ENCODE measurements at places on chromosomes 16 and 17.

DNA sequence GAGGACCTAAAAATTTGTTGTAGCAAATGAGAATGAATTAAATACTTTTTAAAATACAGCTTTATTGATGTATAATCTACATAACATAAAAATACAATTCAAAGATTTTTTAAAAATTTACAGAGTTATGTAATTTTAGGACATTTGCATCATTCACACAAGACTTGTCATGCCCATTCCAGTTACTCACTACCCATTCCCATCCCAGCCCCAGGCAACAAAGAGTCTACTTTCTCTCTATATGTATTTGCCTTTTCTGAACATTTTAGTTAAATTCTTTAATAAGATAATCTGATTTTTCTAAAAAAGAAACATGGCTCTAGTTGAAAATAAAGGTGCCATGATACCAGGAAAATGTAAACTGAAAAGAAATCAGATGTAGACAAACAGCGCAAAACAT is 354.2 kb downstream of the PMP22 start:
- DNase-seq = no peak

- DNase-seq = no peak
Measured at GRCh38 chr17:29378500-29378899, 11.7 kb upstream of the TAOK1 start.

DNA sequence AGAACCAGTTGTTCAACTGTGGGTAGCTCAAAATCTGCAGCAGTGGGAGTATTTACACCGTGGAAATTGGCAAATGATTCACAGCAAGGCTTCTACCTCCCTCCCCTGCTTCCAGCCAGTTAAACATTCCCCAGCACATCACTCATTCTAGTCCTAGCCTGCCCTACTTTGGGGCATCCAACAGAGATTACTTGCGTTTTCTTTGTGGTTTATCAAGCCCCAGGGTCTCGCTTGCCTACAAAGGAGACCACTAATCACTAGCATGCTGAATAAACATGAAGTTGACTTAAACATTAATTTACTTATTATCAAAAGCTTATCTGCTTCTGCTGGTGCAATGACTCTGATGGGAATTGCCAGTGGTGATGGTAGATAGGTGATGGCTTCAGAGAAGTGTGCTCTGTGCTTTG is 94.5 kb downstream of the MARF1 start:
- DNase-seq = no peak

DNA sequence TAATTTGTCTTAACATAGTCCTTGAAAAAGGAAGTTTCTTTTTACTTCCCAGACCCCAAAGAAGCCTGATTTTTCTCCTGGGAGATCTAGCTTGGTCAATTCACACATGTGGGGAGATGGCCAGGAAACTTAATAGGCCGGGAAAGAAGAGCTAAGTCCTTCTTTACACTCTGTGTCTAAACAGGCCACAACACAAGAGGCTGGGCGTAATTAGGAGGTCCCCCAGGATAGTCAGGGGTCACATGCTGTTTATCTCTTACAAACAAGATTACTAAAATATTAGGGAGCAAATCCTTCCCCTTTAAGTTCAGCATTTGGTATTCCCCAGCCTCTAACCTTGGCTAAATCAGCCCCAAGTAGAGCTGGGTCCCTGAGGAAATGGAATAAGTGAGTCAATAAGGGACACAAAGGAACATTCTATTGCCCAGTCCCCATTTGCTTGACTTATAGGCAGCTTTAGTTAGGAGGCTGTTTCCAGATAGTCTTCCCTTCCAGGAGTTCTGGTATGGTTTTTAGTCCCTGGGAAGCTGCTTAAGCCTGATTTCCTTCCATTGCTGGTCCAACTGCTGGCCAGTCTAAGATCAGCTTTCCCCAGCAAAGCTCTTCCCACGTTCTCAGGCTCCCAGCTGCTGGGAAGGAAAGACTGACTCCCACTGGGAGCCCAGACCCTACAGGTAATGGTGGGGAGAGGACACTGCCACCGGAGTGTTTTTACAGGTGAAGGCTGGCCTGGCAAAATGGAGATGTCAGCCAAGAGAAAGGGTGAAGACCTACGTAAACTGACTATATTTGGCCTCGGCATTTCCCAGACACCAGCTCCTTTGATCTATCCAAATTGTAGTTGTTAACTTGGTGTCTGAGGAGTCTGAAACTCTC is 14.1 kb upstream of the HOXB9 start:
- DNase-seq = no peak

DNA sequence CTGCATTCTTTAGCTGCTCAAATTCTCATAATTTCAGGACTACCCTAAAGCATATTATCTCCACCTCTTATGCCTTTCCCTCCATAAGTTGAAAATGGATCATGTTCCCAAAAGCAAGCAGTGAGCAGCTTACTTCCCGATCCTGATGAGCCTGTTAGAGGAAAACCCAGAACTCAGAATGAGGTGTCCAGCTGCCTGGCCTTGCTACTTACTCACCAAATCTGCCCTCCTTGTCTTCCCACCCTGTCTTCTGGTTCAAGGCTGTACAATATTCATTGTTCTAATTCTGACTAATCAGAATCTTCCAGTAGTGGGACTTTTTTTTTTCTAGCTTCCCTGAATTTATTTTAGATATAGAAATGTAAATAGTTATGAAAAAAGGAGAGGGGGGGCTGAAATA is 10.8 kb downstream of the LYRM1 start:
- DNase-seq = no peak

DNA sequence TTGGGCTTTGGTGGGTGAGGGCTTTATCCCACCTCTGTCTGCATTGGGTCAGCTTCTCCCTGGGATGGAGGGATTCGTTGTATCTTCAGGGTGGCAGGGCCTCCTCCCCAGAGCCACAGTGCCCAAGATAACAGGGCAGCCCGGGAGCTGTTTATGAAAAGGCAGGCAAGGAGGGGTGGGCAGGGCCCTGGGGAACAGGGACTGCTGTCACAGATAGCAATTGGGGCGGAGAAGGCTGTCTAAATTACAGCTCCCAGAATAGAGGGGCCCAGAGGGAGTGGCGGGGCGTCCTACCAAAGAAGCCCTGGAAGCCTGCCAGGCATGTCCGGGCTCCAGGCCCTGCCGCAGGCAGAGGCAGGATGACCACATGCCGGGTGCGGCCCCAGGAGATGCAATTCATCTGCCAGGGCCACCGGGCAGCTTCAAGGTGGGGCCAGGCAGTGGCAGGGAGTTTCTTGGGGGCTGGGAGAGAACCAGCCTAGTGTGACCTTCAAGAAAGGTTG is 18.8 kb upstream of the PHOSPHO1 start:
- DNase-seq = no peak

GRCh38 chr16:20359997-20360396 is 7.5 kb upstream of the UMOD start:
- no peak for DNase-seq

- no peak for DNase-seq
Measured at GRCh38 chr16:17270111-17270510, 200.6 kb downstream of the XYLT1 start.

DNA sequence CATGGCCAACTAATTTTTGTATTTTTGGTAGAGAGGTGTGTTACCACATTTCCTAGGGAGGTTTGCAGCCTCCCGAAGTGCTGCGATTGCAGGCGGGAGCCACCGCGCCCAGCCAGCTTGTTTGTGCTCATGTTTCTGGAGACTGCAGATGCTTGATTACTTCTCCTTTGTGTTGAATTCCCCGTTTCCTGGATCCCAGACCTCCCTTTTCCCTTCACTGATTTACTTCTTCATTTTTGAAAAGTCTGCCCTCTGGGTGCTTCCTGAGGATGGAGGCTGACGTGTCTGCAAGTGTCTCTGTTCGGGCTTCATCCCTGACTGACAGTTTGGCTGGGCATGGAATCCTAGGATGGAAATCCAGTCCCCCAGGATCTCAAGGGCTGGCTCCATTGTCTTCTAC is 7.0 kb upstream of the TRIM47 start:
- DNase-seq = no peak

DNA sequence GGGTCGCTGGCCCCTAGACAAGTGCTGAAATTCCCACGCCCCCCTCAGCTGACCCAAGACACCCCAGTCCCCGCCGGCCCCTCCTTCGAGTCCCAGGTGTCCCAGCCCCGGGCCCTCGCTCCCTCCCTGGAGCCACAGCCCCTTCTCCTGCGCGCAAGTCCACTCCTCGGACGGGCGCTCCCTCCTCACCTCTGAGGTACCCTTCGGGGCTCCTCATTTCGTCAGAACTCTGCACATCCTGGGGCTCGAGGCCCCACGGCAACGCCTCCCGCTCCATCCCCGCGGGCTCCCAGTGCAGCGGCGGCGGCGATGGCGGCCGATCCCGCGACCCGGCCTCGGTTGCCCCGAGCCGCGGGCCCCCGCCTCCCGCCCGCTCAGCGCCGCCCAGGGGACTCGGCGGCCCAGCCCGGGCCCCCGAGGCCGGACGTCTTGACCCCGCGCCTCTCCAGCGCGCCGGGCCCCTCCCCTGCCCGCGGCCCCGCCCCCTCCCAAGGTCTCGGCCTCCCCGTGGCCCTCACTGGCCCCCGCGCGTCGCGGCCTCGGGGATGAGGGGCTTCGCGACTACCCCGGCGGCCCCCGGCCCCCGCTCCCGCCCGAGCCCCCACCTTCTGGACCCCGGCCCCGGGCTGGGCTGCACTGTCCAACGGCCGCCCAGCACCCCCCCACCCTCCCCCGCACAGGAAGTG is at the start of gene ZNF768:
TSS of gene ZNF768 (minus strand) at position 430 of the 686 bp plus-strand sequence. CDS start at position 277, 153 bp downstream.
- no peak for DNase-seq

- DNase-seq = no peak
Measured at GRCh38 chr17:39360537-39360936, 40.9 kb downstream of the FBXL20 start.

DNA sequence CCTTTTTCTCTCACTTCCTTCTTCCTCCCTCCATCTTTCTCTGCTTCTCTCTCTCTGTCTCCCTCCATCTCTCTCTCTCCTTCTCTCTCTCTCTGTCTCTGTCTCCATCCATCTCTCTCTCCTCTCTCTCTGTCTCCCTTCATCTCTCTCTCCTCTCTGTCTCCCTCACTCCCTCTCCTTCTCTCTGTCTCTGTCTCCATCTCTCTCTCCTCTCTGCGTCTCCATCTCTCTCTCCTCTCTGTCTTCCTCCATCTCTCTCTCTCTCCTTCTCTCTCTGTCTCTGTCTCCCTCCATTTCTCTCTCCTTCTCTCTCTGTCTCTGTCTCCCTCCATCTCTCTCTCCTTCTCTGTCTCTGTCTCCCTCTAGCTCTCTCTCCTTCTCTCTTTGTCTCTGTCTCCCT is 194.1 kb downstream of the GSG1L start:
- no peak for DNase-seq

- no peak for DNase-seq
Measured at GRCh38 chr16:73717266-73717974, 579.2 kb upstream of the PSMD7 start.

GRCh38 chr17:40547079-40547784 is 18.0 kb downstream of the CCR7 start:
- DNase-seq = no peak

- DNase-seq = no peak
Measured at GRCh38 chr16:4488499-4488967, 12.3 kb downstream of the HMOX2 start.

DNA sequence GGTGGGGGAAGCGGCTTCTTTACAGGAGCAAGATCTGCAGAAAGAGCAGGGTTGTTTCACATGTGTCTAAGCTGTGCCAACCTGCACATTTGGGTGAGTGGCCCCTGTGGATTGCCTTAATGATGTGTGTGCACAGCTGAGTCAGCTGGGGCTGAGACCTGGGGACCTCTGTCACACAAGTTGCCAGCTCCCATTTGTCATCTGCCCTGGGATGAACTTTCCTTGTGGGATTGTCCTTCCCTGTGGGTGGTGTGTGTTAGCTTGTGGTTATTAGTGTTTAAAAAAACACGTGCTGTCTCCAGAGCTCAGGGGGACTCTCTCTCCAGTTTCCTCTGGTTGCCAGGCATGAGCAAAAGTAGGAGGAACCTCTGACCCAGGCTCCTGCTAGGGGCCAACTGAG is 400.5 kb upstream of the CCL2 start:
- no peak for DNase-seq

- no peak for DNase-seq
Measured at GRCh38 chr17:30253312-30253711, 17.8 kb upstream of the SLC6A4 start.

DNA sequence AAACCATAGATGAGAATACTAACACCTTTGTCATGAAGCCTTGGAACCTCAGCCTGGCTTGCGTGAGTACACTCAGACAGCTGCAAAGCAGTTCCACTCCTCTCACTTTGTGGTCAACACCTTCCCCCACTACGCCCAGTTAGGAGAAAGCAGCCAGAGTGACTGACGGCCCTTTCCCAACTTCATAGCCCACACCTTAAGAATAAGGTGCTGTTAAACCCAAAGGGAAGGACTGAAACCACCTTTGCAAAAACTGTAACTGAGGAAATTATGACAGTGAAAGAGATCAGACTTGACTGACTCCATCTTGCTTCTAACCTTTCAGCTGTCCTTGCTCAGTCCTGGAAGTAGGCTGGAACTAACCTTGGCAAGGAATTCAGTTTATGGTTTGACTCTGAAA is 13.7 kb downstream of the N4BP1 start:
- no peak for DNase-seq

Measured in activated CD4-positive, CD25-positive, alpha-beta regulatory T cell treated with anti-CD3 and anti-CD28 coated beads, Interleukin-2, amount 50 U/mL, for 72 hours (primary cell).